RWPE2 (cell line): ENCODE measurements at places on chromosomes 13 and 19.

DNA sequence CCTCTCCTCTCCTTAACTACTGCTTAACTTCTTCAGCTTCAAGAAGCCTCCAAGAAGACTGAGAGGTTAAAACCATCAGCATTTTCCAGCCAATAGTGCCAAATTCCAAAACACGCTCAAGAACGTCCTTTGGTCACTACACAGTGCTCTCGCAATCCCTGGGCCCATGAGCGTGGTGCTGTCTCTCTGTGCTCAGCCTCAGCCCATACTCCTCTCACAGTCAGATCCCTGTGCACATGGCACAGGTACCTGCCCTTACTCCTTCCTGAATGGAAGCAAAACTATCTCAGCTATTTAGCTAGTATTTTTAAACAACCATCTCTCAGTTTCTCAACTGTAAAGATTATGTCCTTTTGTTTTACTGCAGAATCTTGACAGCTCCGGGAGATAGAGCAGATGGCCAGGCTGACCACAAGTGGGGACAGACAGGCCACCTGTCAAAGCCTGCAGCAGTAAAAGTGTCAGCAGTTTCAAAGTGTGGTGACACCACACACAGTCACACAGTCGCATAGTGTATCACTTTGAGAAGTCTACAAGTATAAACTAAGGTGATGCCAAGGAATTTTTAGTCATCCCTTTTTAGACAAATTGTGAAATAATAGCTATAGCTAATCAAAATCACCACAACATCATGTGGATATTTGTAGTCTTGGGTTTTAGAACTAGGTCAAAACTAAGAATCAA is 35.7 kb downstream of the DZIP1 start:
- no peak for DNase-seq

DNA sequence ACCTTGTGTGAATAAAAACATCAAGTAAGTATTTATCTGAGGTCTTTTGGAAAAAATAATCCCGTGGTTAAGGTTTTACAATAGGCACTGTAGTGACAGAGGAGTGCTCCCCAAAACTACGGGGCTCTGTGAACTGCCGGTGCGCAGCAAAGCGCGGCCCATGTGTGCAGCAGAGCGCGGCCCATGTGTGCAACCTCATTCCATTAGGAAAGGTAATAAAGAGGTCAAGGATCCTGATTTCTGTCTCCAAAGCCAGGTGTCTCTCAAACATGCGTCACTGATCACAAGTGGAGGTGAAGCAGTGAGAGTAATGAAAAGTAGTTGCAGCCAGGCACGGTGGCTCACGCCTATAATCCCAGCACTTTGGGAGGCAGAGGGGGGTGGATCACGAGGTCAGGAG is 58.7 kb downstream of the MRPL57 start:
- no peak for DNase-seq

- DNase-seq: no peak
These were observed 19.7 kb downstream of the ZNF433 start for GRCh38 chr19:12015753-12016116.

- DNase-seq: no peak
These were observed 13.2 kb upstream of the SPART start for GRCh38 chr13:36359301-36359950.

GRCh38 chr13:80072231-80072630 is 268.7 kb downstream of the SPRY2 start:
- no peak for DNase-seq

DNA sequence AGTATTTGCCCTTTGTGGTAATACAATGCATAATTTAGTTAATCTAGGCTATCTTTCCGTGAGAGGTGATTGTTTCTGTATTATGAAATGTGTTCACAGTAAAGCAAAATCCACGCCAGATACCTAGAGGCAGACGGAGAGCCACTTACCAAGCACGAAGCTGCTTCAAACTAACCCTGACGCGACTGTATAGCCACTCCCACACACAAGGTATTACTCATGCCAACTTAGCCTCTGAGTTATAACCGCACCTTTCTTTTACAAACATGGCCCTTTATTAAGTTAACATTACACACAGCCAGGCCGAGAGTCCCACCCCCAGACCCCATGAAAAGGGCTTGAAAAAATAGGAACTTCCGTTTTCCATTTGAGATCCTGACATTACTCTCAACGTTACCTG is 185.7 kb downstream of the ABCC4 start:
- peak; percentile 56 for DNase-seq

GRCh38 chr13:40070357-40070756 is 414.9 kb downstream of the COG6 start:
- no peak for DNase-seq

DNA sequence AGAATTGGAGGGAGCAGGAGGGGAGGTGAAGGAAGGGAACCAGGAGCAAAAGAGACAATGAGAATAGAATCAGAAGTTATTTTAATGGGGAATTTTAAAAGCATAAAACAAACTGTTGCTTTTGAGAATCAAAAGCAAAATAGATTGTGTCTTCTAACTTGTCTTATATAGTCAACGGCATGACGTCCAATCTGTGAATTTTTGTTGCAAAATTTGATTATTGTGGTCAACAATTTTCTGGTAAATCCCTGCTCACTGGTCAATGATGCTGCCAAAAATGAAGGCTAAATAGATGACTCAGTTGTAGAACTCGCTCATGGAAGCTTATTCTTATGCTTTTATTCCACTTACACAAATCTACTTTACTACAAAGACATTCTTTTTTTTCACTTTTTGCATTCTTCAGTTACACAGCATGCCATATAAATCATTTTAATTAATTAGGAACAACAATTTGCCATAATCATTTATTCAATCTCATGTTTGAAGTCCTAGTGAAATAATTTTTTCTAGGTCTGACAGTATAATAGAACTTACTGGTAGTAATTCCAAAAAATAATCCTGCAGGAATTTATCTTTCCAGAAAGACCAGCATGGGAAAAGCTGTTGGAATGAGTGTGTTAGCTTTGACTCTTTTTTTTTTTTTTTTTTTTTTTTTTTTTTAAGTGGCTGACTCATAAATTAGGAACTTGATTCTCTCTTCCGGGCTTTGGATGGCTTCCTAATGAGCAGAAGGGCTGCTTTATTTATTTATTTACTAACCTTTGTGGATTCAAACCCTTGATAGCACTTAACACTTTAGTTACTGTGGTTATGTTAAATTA is 256.9 kb downstream of the SPRY2 start:
- DNase-seq: no peak

DNA sequence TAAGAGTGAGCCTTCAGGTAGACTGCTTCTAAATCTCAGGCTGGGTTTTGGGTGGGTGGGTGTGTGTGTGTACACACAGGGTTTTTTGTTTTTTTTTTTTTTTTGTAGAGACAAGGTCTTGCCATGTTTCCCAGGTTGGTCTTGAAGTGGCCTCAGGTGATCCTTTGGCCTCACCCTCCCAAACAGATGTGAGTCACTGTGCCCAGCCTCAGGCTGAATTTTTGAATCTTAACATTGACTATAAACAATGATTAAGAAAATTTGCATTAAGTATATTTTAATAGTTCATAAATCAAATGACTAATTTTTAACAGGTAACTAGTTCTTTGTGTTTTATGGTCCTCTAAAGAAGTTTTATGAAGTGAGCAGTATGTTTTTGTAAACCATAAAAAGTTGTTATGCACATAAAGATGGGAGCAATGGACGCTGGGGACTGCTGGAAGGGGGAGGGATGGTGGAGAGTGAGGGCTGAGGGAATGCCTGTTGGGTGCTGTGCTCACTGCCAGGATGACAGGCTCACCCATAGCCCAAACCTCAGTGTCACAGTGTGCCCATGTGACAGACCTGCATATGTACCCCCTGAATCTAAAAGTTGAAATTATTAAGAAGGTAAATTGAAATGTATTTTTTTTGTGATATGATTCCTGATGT is 60.2 kb downstream of the ZNF136 start:
- DNase-seq: no peak

DNA sequence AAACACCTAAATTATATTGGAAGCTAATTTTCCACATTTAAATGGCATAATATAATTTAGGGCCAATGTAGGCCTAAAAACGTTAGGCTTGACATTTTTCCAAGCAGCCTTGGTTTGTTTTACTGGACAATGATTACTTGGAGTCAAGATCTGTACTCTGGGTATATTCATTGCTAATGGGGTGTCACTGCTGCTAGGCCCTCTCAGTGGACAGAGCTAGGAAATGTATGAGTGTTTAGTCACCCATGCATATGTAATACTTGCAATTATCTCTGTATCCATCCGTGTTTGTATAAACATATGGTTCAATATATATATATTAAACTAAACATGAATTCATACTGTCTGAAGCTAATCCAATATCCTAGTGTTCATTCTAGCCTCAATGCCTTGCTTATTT is 598.1 kb downstream of the DCT start:
- no peak for DNase-seq

DNA sequence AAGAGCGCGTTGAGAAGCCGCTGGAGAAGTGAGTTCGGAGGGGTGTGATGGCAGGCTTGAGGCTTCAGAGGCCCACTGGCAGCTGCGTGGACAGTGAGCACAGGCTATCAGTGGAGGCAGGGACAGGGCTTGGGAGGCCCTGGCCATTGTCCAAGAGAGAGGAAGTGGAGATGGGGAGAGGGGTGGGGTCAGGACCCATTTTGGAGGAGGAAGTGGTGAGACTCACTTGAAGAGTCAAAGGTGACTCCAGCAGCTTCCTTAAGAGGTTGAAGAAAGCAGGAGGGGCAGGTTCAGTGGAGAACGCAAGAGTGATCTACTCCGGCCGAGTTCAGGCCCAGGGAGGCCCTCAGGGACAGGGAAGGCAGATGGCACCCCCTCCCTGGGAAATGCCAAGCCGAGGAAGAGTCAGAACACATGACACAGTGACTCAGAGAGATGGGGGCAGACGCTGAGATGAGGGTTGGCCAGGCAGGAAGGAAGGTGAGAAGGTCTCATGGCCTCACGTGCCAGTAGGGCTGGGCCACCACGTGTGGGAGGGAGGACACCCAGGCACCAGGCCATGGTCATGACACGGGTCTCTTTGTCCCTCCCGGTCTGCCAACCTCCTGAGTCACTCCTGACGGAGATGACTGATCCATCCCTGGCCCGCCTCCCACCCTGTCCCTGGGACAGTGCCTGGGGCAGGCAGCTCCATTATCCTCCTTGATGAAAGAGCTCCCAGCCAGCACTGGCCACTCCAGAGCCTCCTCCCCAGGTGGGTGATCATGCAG is 10.1 kb upstream of the CD22 start:
- peak; percentile 86 for DNase-seq

DNA sequence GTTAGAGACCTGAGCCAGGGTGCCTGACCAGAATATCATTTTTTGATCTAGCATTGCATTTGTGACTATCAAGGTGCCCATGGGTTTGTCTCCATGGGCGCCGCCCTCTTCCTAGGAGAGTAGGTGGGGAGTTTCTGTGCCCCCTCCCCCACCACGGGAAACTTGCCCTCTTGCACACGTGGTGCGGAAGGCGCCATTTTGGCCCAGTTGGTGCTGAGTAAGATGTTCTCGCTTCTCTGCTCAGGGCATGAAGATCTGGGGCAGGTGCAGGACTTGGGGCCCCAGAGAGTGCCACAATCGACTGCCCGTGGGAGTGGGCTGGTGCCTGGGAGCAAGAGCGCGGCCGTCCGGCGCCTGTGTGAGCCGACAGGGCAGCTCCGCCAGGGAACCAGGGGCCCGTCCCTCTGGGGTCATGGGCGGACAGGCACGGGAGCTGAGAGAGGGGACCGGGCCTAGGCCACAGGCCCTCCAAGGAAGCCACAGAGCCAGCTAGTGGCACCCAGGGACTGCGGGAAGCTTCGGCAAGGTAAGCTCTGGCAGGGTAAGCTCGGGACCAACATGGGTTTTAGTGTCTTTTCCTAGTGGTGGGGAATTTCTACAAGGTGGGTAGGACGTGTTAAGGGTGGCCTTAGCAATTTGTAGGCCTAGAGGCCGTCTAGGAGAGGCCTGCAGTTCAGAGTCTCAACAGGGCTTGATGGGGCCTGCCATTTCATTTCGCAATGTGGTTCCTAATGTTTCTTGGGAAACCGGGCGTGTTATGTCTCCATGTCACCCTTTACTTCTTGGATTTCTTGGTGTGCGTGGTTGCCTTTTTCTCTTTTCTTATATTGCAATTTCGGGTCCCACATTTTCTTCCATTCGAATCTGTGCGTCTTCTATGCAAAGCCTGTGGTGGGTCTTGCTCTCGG is 14.5 kb downstream of the SACS start:
- DNase-seq: no peak

DNA sequence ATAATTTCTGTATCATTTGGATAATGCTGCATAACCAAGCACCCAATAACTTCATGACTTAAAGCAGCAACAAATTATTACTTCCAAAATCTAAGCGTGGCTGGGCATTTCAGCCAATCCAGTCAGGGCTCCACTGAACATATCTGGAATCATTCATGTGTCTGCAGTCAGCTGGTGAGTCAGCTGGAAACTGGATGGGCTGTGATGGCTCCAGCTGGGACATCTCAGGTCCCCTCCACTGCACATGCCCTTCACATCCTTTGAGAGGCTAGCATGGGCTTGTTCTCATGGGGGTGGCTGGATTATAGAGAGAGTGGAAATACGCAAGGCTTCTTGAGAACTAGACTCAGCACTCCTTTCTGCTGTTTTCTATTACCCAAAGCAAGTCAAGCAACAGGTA is 961.9 kb downstream of the DIAPH3 start:
- no peak for DNase-seq

DNA sequence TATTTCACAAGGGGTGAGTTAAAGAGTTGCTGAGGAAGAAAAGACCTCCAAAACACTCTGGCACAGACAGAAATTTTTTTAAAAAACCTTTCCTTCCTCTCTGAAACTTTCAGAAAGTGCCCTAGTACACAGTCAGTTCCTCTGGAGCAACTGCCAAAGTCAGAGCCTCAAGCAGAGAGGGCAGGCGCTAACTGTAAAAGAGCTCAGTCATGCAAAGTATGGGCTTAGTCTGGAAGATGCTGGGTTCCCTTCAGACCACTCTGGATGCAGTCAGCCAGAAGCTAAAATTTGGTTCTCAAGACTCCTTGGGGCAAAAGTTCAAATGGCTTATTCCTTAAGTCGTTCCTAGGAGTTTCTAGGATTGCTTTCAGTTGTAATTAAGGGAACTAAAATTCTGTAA is 671.6 kb downstream of the PCDH9 start:
- no peak for DNase-seq

GRCh38 chr19:43848821-43849220 is 21.7 kb downstream of the ZNF283 start:
- no peak for DNase-seq

GRCh38 chr19:30063650-30064347 is 121.8 kb downstream of the URI1 start:
- no peak for DNase-seq

DNA sequence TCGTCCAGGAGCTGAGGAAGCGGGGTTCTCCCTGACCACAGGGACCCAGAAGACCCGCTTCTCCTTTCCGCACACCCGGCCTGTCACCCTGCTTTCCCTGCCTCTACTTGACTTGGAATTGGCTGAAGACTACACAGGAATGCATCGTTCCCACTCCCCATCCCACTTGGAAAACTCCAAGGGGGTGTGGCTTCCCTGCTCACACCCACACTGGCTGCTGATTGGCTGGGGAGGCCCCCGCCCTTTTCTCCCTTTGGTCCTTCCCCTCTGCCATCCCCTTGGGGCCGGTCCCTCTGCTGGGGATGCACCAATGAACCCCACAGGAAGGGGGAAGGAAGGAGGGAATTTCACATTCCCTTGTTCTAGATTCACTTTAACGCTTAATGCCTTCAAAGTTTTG is 18.9 kb downstream of the VASP start:
- peak; percentile 90 for DNase-seq

GRCh38 chr19:3042621-3043267 is 13.7 kb upstream of the TLE2 start:
- DNase-seq: no peak

GRCh38 chr19:41535029-41535622 is 40.8 kb upstream of the CEACAM21 start:
- DNase-seq: no peak
